Stimulated activated CD8-positive, alpha-beta memory T cell treated with anti-CD3 and anti-CD28 coated beads, Interleukin-2, amount 100 ng/mL, for 1 hour (primary cell): ENCODE measurements at places on chromosomes 1 and 21.
A peak's percentile ranks its signal among the peaks of the same experiment; 100 is the strongest.

DNA sequence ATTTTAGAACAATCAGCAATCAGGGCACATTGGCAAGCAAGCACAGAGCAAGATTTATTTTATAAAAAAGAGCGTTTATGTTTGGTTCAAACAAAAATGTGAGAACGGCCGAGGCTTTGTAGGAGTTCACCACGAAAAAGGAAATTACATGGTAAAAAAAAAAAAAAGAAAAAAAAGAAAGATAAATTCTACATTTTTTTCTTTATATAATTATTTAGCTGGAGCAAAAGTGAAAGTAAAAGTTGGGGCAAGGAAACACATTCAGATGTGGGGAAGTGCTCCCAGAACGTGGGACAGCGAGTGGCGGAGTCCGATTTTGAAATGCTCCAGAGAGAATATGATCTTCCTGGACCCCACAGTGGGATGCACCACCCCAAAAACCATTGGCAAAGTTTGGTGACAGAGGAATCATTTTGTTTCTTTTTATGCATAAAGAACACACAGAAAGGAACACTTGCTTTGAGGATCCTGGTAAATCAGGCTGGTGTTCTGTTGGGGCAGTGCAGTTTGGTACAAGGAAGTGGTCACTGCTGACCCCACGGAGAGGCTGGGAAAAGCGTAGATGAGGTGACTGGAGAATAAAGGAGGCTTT lies 16.3 kb upstream of the ATP5PO start:
- DNase-seq, result no peak

DNA sequence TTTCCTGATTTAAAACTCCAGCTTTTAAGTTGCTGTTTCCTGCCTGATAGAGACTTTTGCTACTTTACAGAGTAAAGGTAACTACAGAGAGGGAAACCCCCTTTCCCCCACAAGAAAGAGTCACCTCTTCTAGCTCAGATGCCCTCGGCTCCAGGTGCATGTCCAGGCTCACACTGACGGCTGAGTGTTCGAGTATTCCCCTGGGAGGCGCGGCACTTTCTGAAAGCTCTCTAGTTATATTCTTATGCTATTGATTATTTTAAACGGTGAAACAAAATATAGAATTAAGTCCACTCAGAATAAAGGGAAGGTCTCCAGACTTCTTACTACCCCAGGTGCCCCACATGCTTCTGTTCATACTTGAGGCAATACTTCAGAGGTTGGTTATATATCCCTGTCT lies 160.3 kb upstream of the FMN2 start:
- no peak for DNase-seq

GRCh38 chr1:61274939-61275338 lies 192.6 kb downstream of the NFIA start:
- DNase-seq, result no peak

DNA sequence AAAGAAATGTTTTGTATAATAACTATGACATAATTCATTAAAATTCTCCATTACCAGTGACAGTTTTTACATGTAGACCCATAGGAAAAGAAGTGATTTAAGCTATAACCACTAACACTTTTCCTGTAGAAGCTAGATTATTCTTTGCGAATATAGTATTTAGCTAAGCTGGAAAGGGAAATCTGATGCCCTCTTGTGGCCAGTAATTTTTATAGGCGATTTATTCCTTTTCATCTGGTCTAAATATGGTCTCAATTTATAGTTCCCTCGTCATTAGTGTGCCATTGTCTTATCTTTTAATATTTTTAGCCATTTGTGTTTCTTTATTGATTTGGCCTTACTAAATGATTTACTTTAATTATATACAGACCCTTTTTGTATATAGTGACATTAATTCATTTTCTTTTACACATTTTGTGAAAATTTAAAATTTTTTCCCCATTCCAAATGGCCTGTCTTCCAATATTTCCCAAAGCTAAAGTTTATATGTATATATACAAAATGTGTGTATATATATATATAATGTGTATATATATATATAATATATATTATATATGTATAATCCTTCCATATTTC lies 26.7 kb downstream of the BTG3 start:
- DNase-seq, result no peak

GRCh38 chr1:55035904-55036303 lies 3.4 kb upstream of the PCSK9 start:
- DNase-seq, result no peak

GRCh38 chr1:213051127-213051880 lies at the start of gene RPS6KC1:
RPS6KC1 (plus strand) TSS chr1:213051241; CDS start chr1:213051405, 164 bp downstream.
- peak; percentile 65 for DNase-seq

DNA sequence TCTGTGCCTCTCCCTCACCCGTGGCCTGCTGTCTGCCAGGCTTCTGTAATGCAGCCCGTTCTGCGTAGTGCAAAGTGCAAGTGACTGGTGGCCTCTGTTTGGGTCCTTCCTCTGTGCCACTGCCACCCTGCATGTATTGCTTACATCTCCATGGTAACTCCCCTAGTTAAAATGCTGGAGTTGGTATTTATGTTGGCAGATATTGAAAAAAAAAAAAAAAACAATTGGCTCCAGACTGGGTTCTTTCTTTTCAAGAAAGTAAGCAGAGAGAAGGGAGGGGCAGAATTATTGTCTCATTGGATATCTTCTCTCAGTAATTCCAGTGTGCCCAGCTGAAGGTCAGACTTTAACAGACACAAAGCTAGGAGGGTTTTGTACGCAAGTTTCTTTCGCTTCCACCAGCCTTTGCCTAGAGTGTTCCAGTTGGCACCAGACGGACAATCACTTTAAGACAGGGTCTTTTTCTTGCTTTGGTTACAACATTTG lies 242.3 kb downstream of the PBX1 start:
- no peak for DNase-seq
